ENCODE measurements at places on chromosomes 5 and 9. TPM values are rescaled to one million over a fixed set of nuclear protein-coding genes. Genes with fewer than 3 reads are reported as not detected.
A peak's percentile ranks its signal among the peaks of the same experiment; 100 is the strongest.

DNA sequence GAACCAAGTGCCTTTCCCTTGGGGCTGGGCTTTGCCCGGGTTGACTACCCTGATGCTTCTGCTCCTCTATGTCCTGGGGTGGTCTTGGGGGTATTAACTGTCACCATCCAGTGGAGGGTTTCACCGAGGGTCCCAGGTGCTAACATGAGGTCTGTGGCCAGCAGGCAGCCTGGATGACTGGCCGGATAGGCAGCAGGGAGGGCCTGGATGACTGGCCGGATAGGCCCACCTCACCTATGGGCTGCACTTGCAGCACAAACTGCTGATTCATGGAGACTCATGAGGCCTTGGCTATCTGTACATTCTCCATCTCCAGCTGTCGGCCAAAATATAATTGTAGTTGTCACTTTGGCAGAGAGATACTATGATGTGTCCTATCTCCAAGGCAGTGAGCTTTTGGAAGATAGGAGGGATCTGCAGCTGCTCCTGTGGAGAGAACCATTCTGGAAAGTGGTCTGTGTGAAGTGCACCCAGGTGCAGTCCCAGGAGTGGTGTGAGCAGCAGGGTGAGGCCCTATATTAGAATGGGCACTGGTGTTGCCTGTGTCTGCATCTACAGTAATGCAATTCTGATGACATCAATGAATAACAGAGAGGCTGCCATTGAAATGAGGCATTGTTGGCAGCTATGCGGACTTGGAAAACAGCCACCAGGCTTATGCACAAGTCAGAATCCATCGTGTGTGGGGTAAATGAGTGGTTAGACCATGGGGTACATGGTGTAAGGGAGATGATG is 26.3 kb upstream of the CDKN2AIPNL start:
- peak; percentile 7 for DNase-seq

DNA sequence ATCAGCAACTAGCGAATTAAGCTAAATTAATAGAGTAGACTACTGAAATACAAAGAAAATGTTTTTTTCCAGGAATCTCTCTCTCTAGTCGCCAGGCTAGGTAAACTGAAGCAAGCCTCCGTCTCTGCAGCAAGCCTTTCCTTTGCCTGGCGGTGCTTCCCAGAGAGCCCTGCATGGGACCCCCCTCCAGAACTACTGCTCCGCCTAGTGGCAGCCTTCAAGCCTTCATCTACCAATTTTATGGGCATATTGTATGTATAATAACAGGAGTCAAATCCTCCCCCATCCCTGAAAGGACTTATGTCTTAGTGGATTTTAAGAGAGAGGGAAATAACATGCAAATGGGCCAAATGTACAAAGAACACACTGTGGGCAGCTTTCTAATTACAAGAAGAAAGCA is 241.9 kb downstream of the SAXO1 start:
- no peak for DNase-seq

SPAG8 gene
- polyA plus RNA-seq: 2.4 TPM

DNA sequence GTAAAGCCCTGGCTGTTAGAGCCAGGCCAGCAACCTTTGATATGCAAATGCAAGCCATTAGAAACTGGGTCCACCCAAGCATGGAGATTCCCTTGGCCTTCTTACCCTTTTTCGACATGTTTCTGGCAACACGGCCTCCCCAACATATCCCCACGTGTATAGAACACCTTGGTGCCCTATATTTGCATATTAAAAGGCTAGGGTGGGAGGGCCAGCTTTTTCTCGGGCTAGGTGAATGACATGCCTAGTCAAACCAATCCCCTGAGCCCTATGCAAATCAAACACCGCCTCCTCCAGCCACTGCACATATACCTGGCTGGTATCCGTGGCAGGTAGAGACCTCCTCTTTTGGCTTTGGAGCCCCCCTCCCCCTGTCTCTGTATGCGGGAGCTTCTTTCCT is 55.6 kb upstream of the ZFR start:
- no peak for DNase-seq

DNA sequence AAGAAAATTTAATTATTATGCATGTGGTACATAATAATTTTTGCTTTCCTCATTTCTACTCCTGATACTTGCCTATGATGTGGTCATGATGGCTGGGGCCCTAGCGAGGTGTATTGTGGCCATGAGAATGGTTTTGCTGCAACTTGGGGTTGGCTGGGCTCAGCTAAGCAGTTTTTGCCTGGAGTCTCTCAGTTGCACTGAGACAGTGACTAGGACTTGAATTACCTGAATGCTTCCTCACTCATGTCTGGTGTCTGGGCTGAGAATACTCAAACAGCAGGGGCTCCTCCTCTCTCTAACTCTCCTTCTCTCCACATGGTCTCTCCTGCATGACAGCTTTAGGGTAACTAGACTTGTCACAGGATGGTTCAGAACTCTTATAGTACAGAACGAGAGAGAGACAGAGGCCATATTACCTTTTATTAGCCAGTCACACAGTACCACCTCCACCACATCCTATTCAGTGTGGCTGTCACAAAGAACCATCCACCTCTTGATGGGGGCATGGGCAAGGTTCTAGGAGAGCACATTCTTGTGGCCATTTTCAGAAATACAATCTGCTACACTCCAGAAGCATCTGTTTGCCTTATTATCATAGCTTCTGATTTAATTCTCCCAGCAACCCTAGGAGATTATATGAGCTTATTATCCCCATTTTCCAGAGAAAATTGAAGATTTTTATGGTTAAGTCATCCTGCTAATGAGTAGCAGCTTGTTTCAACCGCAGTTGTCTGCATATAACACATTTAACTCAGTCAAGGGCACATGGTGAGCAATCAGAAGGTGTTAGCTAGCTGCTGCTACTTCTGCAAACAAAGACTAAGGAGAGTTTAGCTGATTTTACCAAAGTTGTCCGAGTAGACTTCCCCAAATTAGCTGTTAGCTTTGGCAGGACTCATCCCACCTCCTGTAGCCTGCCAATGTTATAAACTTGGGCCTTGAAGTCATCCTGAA is 245.1 kb downstream of the DOCK8 start:
- no peak for DNase-seq

DNA sequence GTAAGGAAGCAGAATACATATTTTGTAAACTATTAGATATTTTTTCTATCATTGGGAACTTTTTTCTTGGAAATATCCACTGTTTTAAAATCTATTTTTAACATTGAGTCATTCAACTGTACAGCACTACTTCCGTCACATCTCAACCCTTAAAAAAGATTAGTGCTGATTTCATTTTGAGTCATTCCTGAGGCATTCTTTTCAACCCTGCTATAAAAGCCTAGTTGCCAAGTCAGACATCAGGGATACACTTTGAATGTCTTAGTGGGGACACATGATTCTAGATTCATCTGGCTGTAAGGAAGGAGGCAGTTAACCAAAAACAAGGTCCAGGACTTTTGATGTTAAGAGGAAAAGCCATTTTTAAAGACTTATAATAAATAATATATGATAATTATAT is 160.9 kb downstream of the GIN1 start:
- DNase-seq: no peak

- DNase-seq: no peak
Observed at GRCh38 chr5:94749042-94749441, 130.6 kb downstream of the SLF1 start.

DNA sequence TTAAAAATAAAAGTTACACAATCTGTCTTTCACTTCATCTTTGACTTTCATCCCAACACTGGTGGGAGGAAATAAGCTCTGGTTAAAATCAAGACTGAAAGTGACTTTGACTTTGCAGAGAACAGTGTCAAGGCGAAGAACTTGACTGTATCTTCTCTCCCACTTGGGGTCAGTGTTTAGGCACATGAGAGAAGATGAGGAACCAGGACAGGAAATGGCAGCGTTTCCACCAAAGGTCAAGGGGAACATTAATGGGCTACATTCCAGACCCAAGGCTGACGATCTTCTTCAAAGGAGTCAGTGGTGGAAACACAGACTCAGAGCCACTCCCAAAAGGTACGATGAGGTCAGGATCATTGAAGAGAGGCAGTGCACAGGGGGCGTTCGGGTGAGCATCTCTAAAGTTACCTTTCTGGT is 409.5 kb downstream of the ARHGEF28 start:
- DNase-seq: peak; percentile 56

DNA sequence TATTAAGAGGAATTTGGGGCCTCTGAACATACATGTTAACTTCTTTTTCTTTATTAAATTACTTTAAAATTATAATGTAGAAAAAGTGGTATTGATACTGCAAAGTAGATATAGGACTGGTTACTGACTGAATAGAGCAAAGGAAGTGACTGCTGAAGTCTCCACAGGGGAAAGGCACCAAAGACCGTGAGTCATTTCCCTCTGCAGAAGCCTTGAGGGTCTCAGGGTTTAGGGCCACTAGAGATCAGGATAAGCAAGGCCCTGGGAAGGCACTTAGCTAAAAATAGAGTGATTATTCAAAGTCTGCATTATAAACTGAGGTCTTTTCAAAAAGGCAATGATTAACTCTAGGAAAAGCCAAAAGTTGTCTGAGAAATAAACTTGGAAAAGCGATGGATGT is 44.7 kb upstream of the ITGA1 start:
- DNase-seq: no peak

- no peak for DNase-seq
Observed at GRCh38 chr5:95178046-95178651, 106.7 kb downstream of the MCTP1 start.

VAV2 gene
- polyA plus RNA-seq: 13.5 TPM

TEK gene
- 15.1 TPM for polyA plus RNA-seq

DNA sequence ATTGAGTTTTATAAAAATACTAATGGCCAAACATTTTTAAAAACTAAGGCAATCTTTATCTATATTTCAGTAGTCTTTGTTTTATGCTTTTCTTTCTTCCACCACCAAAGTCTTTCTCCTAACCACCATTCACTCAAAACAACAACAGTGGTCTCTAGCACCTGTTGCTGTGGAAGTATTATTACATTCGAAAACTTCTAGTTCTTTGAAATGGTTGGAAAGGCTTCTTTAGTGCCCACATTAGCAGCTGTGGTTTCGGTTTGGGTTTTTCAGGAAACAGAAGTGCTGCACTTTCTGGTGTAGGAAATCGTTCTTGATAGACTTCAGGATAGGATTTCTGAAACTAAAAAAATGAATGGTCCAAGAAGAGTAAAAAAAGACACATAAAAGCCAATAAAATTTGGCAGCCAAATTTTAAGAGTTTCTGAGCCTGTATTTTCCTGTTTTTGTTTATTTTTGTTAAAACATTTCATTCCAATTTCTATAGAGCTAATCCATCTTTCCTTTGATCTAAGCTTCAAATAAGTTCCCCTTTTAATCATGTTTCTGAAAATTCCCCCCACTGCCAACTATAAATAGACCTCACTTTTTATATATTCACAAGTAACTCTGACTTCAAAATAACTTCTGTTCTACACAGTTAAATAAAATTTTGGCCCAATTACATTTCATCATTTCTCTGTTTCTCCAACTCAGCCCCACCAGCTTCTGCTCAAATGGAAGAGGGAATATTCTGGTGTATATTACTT is 102.2 kb downstream of the DEPDC1B start:
- DNase-seq: no peak

- no peak for DNase-seq
Observed at GRCh38 chr5:179780362-179780761, 13.4 kb upstream of the LTC4S start.

SLC23A1 gene
- polyA plus RNA-seq: not detected

GRCh38 chr9:5587024-5587423 is 41.9 kb upstream of the RIC1 start:
- DNase-seq: no peak

LCN2 gene
- polyA plus RNA-seq: 0.75 TPM

GRCh38 chr5:3047212-3047774 is 295.8 kb upstream of the IRX2 start:
- DNase-seq: no peak

- no peak for DNase-seq
Observed at GRCh38 chr5:149047462-149047861, 15.4 kb downstream of the SH3TC2 start.

DNA sequence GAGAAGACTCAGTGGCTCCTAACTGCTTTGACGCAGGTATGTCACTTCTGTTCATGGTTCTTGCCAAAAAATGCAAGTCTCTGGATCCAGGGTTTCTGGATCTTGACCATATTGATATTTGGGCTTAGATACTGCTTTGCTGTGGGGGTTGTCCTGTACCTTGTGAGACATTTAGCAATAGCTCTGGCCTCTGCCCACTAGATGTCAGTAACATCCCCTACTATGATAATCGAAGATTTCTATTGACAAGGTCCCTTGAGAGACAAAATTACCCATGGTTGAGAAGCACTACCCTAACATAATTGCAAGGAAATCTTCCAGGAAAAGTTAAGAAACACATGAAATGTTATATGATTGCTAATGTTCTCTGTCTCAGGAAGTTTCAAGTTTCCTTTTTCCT is 285.4 kb downstream of the TMEM232 start:
- no peak for DNase-seq

DNA sequence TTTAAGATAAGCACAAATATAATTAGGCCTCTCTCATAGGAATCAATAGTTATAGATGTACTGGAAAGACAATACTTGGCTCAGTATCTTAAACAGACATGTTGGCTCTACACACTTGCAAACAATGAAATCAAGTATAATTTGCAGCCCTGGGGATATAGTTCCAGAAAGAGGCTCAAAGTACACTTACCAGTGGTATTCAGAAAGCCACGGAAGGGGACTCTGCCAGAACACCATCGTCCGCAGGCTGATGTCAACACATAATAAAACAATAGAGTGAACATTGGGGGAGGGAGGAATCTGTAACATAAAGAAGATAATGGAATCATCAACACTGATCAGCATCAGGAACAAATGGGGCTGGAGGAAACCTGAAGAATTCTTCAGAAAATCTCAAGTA is 31.2 kb upstream of the EBF1 start:
- DNase-seq: peak; percentile 22

DNA sequence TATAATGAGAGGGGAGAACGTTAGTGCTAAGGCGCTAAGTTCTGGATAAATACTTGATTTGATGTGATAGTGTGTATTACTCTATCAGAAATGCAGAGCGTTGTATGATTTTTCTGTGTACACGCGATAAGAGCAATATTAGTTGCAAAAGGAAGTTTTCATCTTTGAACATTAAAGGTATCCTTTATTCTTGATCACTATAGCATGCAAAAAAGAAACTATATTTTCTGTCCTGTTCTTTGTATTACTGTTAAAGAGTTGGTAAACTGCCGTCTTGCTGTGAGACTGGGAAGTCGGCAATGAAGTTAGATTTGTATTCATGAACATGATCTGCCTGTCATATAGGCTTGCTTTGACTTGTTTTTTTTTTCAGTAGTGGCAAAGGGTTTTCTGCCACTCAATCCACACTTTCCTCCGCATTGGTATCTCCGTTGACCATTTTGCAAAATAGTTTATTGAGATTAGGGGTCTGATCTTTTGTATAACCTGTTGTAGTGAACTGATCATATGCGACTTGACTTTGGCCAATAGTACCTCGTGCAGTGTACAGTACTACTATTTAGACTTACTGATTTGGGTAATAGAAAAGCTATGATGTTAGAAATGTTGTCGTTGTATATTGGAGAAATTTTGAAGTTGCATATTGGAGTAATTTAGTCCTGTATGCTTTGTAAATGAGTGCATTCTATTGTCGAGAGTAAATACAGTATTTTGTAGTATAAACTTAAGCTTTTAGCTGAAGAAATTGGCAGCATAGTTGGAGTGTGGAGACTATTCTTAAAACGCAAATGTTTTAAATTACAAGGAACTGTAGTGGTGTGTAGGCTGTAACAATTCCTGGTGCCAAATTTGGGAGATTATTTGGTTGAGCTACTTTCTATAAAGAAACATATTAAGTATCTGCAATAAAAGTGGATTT is 1.7 kb downstream of the DENND4C start:
- DNase-seq: peak; percentile 18

- no peak for DNase-seq
Observed at GRCh38 chr9:97675655-97676054, 21.5 kb downstream of the XPA start.

SLC34A3 gene
- 1.0 TPM for polyA plus RNA-seq

NIPAL4 gene
- polyA plus RNA-seq: 0.05 TPM

Data from muscle of arm (tissue), 14 donors.